ENCODE measurements at places on chromosomes 13 and 19. TPM values are rescaled to one million over a fixed set of nuclear protein-coding genes. Genes with fewer than 3 reads are reported as not detected.

The KIR3DL1 gene
- not detected for polyA plus RNA-seq

The CGB1 gene
- not detected for polyA plus RNA-seq

The PLIN5 gene
- polyA plus RNA-seq = 0.59 TPM

The PSG1 gene
- 0.19 TPM for polyA plus RNA-seq

DNA sequence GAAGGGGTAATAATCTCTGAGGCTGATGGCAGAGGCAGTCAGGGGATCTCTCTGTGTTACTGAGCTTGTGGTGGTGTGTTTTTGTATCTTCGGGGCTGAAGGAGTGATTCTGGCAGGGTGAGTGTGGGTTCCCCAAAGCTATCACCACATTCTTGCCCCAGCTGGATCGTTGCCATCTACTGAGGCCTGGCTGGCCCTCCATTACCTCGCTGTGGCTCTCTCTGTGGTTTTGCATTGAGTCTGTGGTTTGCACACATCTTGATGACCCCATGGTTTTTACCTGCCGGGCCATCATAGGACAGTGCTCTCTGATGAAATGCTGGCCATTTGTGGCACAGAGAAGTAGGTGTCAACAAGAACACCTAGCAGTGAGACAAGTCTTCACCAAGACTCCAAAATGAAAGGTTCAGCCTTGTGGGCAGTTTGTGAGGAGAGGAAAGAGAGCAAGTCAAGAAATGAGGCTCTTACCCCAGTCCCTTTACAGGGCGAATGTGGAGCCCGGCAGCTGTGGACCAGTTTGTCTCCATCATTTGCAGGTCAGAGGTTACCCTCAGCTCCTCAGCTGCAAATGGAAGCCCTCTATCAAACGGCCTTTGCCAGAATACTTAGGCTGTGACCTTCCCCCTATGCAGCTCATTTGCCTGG lies 69.0 kb upstream of the NPAS1 start:
- DNase-seq = no peak
- peaks cover 28% of the 10 kb centered on the region for H3K4me1 ChIP-seq
- no peak overlapping the region for H3K27ac ChIP-seq
- no peaks in the 10 kb centered on the region for H3K27me3 ChIP-seq

Measured in SK-N-SH (cell line).